ENCODE measurements at places on chromosomes 7 and 10. TPM values are rescaled to one million over a fixed set of nuclear protein-coding genes. Genes with fewer than 3 reads are reported as not detected.

Gene JAKMIP3
- polyA plus RNA-seq, result 0.37 TPM

Gene FRMD4A
- 81.0 TPM for polyA plus RNA-seq

Gene PNLIPRP2
- not detected for polyA plus RNA-seq

Gene LMBR1
- polyA plus RNA-seq, result 44.2 TPM

Gene CLRN3
- polyA plus RNA-seq, result 18.5 TPM

Gene UPK3B
- polyA plus RNA-seq, result 0.38 TPM

Gene MINDY3
- polyA plus RNA-seq, result 43.4 TPM

Gene DYNC1I1
- polyA plus RNA-seq, result 0.57 TPM

Gene CLCN1
- 0.21 TPM for polyA plus RNA-seq

Gene NANOS1
- polyA plus RNA-seq, result 3.8 TPM

Gene VAX1
- not detected for polyA plus RNA-seq

Gene GIMAP1
- 2.5 TPM for polyA plus RNA-seq

Gene CRTAC1
- polyA plus RNA-seq, result 22.0 TPM

Gene PCLO
- 7.6 TPM for polyA plus RNA-seq

Gene UBTD1
- polyA plus RNA-seq, result 9.4 TPM

Gene VIPR2
- polyA plus RNA-seq, result 4.1 TPM

Gene CUBN
- 190 TPM for polyA plus RNA-seq

Gene ELAPOR2
- 8.1 TPM for polyA plus RNA-seq
